ENCODE measurements at places on chromosomes 3 and 15. TPM values are rescaled to one million over a fixed set of nuclear protein-coding genes. Genes with fewer than 3 reads are reported as not detected.

PEAK1 gene
- 33.9 TPM for total RNA-seq

FAM3D gene
- total RNA-seq, result 3.7 TPM

FGF12 gene
- 0.05 TPM for total RNA-seq

SAMD7 gene
- not detected for total RNA-seq

DNA sequence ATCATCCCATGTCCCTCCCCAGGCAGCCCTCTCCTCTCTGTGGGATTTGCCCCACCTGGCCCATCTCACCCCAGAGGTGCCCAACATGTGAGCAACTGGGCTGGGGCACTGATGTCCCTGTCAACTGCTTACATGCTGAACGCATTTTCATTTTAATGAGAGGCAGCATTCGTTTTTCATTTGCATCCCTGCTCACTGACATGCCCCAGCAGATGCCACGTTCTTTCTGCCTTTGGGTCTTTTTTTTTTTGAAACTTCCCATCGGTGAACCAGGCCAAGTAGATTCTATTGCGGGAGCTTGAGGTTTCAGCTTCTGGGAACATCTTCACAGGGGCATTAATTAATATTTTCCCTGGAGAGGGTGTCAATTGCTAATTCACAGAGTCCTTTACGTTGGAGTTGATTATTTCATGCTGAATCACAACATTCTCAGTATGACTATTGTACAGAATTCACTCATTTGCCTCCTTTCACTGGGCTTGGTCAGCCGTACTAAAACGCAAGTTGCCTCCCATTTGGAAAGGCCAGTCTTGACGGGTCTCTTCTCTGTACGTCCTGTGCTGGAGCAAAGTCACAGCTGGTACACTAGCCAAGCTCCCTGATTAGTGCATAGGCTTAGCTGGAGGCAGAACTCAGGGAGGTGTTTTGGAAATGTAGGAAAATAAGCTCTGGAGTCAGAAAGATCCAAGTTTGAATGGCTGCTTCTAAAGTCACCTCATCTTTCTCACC lies 69.8 kb downstream of the CHRNA7 start:
- no peak for DNase-seq

DNA sequence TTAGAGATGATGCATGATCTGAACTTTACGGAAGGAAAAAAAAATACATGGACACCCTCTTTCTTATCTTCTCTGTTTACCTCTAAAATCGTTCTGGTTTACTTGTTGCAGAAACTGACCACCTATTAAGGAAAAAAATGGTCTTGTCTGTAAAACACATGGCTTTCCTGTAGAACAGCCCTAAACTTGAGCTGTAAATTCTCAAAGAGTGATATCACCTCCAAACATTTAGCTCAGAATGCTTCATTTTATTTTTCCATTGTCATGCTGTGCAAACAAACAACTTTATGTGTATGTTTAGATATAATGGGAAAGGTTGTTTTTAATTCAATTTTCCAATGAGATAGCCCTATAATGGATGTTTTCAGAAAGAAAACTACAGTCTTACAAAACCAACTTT lies 237.4 kb upstream of the NR2F2 start:
- DNase-seq, result no peak

GRCh38 chr3:167941234-167941995 lies 154.3 kb downstream of the GOLIM4 start:
- no peak for DNase-seq

GRCh38 chr3:98755601-98756000 lies 7.5 kb upstream of the ST3GAL6 start:
- no peak for DNase-seq

DNA sequence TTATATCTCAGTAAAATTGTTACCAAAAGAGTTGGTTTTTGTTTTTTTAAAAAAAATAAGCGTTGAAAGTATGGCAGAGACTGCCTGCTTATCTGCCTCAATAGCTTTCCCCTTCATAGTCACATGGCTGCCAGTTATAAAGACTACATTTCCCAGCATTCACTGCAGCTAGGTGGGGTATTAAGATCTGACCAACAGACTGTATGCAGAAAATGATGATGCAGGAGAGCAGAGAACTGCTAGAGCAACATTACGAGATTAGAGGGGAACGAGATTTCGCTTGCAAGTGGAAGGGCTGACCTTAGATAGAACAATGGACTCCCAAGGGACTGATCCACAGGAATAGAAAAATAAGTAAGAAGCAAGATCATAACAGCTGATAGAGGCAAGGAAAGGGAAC lies 14.3 kb downstream of the RHOA start:
- DNase-seq, result no peak

GRCh38 chr3:64083575-64083974 lies 60.3 kb upstream of the PSMD6 start:
- no peak for DNase-seq

DNA sequence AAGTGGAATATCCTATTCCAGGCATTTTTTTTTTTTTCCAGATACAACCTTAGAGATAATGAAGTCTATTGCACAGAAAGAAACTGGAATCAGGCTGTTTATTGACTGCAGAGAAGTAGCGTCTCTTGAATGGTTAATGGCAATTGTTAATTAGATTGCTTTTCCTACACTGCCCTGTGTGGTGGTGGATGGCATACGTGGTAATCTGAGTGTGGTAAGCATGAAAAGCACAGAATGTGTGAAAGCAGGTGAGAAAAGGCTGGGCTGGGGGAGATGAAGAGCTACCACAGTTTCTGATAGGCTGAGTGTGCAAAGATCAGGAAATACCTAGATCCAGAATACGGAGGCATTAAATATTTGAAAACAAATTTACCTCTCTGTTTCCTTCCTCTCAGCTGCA lies 486.3 kb upstream of the TBL1XR1 start:
- no peak for DNase-seq

- DNase-seq, result peak; percentile 94
Observed at GRCh38 chr15:31440754-31441311, 114.2 kb downstream of the KLF13 start.

DNA sequence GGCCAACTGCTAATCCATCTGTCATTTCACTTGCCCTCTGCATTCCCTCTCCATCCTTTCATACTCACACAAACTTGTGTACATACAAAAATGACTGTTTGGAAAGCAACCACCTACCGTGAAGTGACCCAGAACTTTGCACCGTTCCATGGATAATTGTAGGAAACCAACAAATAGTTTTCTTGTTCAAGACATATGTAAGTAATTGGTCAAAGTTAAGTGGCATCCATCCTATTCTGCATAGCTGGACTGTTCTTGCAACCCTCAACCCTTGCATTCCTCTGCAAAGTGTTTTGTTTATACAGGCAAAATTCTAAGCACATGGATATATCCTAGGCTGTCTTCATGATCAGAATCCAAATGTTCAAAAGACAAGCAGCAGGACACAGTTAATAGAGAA lies 592.5 kb downstream of the MECOM start:
- no peak for DNase-seq

DNA sequence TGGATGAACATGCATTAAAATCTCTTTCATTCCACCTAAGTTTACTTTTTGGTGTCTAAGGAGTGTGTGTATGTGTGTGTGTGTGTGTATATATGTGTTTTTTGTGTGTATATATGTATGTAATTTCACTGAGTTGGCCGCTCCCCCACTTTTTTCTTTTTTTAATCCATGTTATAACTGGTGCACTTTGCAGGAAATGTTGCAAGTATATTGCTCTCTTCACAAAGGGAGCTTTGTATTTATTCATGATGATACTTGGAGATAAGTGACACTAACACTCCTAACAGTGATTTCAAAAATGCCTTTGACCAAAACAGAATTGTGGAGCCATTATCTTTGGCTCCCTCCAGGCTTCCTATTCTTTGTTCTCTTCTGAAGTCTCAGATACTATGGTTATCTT lies 95.8 kb downstream of the FNDC3B start:
- no peak for DNase-seq

GRCh38 chr3:141266186-141266585 lies 34.6 kb downstream of the PXYLP1 start:
- no peak for DNase-seq

Measured in lower leg skin (tissue), 4 donors.